ENCODE measurements at places on chromosomes 3 and 15. TPM values are rescaled to one million over a fixed set of nuclear protein-coding genes. Genes with fewer than 3 reads are reported as not detected.

DNA sequence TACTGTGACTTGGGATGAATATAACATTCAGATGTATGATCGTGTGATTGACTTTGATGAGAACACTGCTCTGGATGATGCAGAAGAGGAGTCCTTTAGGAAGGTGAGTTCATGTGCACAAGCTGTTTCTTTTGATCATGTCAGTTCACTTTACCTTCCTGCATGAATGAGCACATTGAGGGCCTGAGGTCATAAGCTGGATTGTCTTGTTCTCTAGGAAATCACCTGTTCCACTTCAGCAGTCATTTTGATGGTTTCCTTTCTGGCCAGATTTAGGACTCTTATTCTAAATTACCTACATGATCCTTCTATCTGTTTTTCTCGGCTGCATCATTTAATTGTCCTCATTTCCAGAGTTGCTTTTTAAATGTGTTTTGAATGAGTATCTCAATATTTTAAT lies 4.1 kb downstream of the RCN2 start:
- DNase-seq, result no peak

- no peak for DNase-seq
Observed at GRCh38 chr3:141949972-141950371, 73.5 kb downstream of the ATP1B3 start.

CLRN1 gene
- not detected for total RNA-seq

- no peak for DNase-seq
Observed at GRCh38 chr3:122030381-122031122, 8.5 kb upstream of the ILDR1 start.

GRCh38 chr3:118778201-118778600 lies 256.4 kb downstream of the IGSF11 start:
- no peak for DNase-seq

TMEM62 gene
- total RNA-seq, result 22.6 TPM

GRCh38 chr3:184336547-184337398 lies 627 bp upstream of the FAM131A start:
- no peak for DNase-seq

PP2D1 gene
- total RNA-seq, result not detected

GRCh38 chr3:184652465-184652864 lies 59.4 kb downstream of the MAGEF1 start:
- DNase-seq, result no peak

NBEAL2 gene
- 13.1 TPM for total RNA-seq

- DNase-seq, result no peak
Observed at GRCh38 chr15:73901126-73901810, 25.0 kb upstream of the LOXL1 start.

- no peak for DNase-seq
Observed at GRCh38 chr3:48505968-48506504, 2.1 kb upstream of the SHISA5 start.

GRCh38 chr15:92936693-92937092 lies 36.6 kb downstream of the CHD2 start:
- DNase-seq, result no peak

GRCh38 chr3:60743631-60744164 lies 507.6 kb downstream of the FHIT start:
- no peak for DNase-seq

DNA sequence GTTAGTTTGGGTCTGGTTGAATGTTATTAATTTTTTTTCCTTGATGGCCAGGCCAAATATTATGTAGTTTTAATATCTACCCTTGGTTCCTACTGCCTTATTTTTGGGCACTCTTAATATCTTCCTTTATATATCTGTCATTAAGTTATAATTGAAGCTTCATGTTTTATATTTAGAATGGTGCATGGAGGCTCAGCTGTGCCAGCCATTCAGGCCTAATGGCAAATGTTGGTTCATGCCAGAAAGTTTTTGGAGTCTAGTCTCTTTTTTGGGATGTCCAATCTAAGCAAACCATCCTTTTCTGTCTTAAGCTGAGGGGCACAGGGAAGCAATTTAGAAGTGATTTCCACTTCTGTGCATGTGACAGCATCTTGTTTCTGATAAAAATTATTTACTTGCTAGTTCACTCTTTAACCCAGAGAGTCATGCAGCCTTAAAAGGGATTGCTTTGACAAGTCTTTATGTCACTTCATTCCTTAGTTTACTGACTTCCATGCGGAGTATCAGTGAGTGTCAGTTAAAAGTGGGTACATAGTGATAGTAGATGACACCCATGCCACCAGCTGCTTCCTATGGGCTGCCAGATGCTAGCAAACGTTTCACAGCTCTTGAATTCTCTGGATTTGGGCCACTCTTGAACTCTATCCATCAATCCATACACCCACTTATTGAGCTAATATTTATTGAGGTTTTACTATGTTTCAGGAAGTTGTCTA lies 33.0 kb downstream of the MITF start:
- no peak for DNase-seq

- no peak for DNase-seq
Observed at GRCh38 chr3:13851997-13852637, 27.8 kb downstream of the WNT7A start.

SELENOS gene
- 40.7 TPM for total RNA-seq

CIDEC gene
- total RNA-seq, result not detected

STAG1 gene
- 130 TPM for total RNA-seq

DNA sequence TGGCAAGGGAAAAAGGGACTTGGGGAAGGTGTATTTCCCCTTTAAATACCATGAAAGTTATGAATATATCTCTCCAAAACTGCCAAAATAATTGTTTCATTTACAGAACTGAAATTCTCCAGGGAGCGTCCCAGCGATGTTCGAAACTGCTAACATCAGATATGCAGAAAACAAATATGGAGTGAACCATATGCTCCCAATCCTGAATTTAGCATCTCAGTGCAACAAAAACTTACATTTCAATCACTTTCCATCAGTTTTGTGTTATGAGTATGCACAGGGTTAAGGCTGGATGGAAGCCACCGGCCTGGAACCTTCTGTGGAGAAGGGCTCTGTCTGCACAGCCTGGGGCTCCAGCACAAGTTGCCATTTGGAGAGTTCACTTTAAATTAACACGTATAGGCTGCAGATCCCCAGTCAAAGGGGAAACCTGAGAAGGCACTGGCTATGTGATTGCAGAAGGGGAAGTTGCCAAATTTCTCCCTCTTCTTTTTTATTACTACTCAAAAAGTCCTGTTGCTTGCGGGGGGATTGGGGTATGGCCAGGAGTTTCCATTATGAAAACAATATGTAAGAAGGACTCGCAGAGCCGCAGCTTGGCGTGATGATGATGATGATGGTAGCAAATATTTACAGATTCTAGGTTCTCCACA lies 56.9 kb upstream of the FOXP1 start:
- no peak for DNase-seq

DNA sequence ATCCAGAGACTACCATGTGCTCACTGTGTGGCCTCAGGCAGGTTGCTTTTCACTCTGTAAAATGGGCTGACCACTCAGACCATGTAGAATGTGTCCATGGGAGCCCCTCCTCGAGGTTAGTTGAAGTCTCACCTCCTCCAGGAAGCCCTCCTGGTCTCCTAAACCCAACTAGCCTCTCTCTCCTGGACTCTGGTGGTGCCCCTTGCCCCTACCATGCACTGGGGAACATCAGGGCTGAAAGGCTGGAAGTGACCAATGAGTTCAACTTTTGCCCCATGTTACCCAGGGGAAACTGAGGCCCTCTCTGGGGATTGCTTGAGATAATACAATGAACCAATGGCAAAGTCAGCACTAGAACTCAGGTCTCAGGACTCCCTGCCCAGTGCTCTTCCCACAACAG lies 69.2 kb upstream of the SLC6A6 start:
- DNase-seq, result no peak

GRCh38 chr3:13877911-13878280 lies 2.0 kb downstream of the WNT7A start:
- DNase-seq, result no peak

- no peak for DNase-seq
Observed at GRCh38 chr15:25860885-25861866, 2.0 kb downstream of the ATP10A start.

- DNase-seq, result no peak
Observed at GRCh38 chr15:58726867-58727266, 22.6 kb downstream of the ADAM10 start.

DNA sequence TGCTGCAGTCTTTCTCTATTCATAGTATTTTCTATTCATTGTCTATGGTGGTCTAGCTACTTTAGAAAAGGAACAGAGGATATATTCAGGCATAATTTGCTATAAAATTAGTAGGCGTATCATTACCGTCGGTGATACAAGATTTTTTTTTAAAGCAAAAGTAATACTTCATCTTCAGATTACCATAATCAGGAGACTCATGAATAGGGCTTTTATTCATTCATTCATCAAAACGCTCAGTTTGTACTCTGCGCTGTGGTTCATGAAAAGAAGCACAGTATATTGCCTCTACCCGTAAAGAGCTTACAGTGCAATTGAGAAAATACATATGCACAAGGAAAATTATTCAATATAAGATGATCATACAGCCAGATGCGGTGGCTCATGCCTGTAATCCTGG lies 136.7 kb upstream of the CHRM5 start:
- DNase-seq, result no peak

STT3B gene
- total RNA-seq, result 220 TPM

DNA sequence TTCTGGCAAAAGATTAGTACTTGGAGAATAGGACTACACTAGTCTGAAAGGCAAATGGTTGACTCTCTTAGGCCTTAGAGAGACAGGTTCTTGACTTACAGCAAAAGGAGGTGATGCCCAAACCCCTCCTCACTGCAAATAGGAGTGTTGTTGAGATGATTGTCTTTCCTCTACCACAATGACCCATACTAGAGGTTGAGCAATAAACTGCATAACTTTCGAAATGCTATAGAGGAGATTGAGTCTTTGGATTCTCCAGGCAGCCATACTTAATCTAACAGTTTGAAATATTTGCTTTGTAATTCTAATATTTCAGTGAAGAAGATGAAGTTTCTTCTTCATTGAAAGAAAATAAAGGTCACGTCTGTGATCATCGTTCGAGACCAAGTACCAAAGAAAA lies 498.5 kb upstream of the GBE1 start:
- no peak for DNase-seq

All from urinary bladder (tissue), 4 donors.